ENCODE measurements at places on chromosomes 2 and 18.
A peak's percentile ranks its signal among the peaks of the same experiment; 100 is the strongest.

DNA sequence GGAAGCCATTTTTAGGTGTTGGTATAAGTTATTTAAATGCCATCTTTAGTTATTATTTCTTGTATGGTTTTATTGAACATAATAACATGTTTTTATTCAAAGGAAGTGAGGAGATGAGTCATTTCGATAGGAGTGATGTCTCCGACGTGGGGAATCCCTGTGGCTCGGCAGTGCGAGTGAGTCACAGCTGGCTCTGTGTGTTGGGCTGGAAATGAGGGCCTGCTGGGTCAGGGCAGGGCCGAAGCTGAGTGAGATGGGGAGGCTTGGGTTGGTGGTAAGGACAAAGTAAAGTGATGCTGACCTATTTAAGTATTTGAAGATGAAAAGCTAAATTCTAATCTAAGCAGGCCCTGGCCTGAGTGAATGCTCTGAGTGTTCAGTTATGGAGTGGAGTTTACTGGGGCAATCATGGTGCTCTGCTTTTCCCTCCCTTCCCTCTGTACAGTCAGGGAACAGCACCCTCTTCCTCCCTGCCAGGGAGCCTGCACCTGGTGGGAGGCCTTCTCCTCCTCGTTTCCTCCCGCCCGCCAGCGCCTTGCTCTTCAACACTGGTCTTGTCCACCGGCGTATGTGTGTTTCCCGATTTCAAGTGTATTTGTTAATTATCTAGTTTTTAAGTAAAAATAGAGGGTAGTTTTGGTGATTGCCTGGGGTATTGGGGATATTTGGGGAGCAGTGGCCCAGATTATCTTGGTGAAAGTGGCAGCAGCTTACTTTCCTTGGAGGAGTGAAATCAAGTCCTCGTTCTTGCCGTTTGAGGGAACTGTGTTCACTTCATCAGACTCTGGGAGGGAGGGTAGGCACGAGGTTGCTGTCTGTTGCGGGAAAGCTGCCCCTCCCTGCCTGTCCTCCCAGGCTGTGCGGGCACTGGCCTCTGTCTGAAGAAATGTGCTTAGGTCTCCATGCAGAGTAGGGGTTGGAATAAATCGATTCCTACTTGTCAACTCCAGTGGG, 157.0 kb downstream of the LDLRAD4 start:
- no peak for DNase-seq

GRCh38 chr2:137813176-137813575, 151.1 kb upstream of the HNMT start:
- DNase-seq: no peak

DNA sequence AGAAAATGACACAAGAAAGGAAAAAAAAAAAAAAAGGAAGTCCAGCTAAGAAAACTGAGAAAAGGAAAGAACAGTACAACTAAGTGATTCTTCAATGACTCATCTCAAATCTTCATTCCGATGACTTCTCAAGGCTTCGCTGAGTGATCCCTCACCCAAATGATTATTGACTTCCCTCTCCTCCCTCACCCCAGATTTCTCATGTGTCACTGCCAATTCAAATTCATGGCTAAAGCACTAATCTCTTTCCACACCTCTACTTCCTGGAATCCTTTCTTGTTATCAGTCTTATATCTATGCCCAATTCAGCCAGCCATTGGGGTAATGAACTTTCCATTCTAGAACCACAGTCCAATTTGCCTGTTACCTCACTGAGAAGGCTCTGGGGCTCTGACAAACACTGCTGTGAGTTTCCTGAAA, 7.2 kb upstream of the ABCB11 start:
- peak; percentile 87 for DNase-seq

DNA sequence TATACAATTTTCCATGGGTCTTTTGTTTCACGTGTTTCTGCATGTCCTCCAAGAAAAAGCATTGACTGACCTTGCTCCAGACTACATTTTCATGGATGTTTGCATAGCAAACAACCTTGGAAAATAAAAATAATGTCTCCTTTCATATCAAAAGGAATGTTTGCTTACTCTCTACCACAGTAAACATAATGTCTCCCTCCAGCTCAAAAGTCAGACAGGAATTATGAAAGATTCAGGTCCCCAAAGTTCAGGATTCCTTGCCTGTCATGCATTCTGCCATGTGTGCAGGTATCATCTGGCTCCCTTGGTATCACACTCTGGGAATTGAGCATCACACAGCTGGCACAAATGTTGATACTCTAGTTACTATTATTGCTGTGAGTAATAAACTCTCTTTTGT, 103.1 kb upstream of the ZC3H15 start:
- no peak for DNase-seq

DNA sequence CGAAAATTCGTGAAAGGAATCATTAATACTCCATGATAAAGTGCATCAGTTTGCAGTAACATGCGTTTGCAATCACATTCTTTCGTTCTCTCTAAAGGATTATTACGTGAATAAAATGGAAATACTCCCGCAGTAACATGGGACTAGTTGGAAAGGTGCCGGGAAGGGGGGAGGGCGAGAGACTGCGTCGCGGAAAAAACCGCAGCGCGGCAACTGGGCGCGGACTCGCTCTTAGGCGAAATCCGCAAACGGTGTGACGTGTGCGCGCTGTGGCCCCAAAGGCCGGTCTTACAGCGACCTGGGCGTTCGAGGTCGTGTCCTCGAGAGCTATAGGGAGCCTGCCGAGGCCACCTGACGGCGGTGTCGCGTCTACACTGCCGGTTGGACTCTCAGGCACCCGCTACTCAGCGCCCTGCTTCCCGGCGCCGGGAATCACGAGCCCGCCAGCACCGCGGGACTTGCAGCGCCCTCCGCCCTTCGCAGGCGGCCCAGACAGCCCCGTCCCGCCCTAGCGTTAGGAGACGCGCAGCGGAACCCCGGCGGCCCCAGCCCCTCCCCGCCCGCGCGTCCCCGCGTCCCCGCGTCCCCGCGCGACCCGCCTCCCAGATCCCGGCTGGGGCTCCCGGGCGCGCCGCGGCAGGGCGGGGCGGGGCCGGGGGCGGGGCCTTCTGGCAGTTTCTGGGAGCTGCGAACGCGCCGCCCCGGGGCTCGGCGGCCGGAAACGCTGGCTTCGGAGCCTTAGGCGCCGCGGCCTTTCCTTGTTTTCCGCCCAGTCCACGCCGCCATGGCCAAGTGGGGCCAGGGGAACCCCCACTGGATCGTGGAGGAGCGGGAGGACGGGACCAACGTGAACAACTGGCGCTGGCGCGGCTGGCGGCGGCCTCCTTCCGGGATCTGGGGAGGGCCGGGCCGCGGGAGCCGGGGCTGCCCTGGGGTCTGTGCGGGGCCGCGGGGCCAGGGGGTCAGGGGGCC, 15.1 kb downstream of the C2orf74 start:
- peak; percentile 80 for DNase-seq

DNA sequence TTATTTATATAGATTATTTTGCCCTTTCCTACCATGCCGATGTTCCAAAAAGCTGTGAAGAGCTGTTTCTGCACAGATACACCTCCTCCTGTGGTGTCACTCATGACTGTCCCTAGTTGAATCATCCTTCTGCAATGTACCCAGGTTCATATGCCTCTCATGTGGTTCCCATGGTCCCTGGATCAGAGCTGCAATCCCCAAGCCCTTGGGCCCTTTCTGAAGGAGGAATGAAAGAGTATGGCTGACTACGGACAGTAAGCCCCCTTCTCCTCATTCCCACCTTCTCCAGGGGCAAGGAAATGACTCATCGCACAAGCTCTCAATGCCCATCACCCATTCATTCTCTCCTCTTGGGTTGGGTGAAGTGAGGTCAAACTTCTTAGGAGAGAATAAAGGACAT, 63.9 kb upstream of the ACVR1 start:
- DNase-seq: no peak

GRCh38 chr18:51342815-51343214, 145.3 kb upstream of the MEX3C start:
- no peak for DNase-seq

GRCh38 chr2:62928015-62928414, 122.6 kb upstream of the OTX1 start:
- DNase-seq: no peak

- DNase-seq: no peak
Measured at GRCh38 chr18:76498064-76498463, 3.0 kb upstream of the ZNF516 start.

- DNase-seq: no peak
Measured at GRCh38 chr18:48347756-48348326, 61.3 kb downstream of the ZBTB7C start.

- DNase-seq: no peak
Measured at GRCh38 chr2:176518823-176519222, 249.6 kb downstream of the MTX2 start.

GRCh38 chr18:42045346-42045745, 90.3 kb downstream of the PIK3C3 start:
- DNase-seq: no peak

GRCh38 chr2:235579128-235579527, 85.3 kb downstream of the AGAP1 start:
- no peak for DNase-seq

GRCh38 chr18:24936691-24937090, 415.3 kb downstream of the ZNF521 start:
- no peak for DNase-seq

GRCh38 chr2:172806493-172806892, 70.8 kb downstream of the RAPGEF4 start:
- peak; percentile 42 for DNase-seq

- DNase-seq: no peak
Measured at GRCh38 chr2:100137318-100137717, 5.1 kb downstream of the AFF3 start.

- DNase-seq: no peak
Measured at GRCh38 chr2:168378960-168379669, 77.0 kb upstream of the CERS6 start.

- no peak for DNase-seq
Measured at GRCh38 chr18:74459889-74460288, 2.8 kb upstream of the DIPK1C start.

- DNase-seq: no peak
Measured at GRCh38 chr2:102451968-102452367, 21.1 kb upstream of the SLC9A4 start.

DNA sequence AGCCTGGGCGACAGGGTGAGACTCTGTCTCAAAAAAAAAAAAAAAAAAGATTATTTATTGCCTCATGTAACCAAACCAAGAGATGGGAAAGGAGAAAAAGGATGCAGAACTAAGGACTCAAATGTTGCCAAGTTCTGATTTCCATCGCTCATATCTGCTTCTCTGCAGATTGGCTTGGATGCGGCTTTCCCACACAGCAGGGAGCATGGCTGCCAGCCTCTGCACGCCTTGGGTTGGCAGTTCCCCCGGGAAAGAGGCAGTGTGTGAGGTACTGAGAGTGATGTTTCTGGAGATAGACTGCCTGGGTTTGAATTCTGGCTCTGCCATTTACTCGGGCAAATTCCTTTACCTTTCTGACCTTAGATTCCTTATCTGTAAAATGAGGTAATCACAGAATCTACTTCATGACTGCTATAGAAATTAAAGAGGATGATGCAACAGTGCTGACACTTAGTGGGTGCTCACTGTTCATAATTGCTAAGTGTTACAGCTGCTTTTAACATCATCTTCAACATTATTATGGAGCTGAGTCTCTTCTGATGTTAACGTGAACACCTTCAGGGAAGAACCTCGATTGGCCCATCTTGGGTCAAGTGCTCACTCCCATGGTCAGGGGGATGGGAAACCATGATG, 68.8 kb downstream of the ACAA2 start:
- no peak for DNase-seq

DNA sequence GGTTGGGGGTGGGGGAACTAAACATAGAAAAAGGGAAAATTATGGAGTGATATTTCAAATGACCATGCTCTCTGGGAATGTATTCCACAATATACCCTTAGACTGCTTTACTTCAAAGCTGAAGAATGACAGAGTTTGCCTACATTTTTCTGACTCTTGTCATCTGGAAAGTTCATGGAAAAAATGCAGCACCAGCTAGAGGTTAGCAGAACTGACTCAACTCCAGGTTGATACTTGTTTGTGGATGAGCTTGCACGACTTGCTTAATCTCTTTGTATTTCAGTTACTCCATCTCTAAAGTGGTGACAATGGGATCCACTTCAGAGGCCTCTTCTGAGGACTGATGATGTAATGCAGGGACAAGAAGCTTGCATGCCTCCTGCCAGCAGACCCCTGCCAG, 824.0 kb upstream of the ID2 start:
- no peak for DNase-seq

DNA sequence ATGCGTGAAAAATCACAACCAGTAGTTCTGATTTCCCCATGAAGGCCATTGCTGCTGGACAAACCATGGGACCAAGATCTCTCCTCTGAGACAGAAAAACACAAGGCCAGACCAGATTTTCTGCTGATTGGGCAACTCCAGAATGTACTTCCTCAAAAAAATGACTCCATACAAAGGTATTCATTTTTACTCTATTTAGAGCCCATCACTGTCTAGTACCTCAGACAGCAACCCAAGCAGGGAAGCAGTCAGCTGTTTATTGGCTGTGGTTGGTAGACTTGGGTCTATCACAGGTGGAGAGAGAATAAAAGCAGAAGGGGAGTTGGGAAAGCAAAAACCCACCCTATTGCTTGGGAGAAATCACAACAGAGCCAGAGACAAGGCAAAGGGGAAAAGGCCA, 219.9 kb downstream of the PIK3C3 start:
- DNase-seq: no peak

DNA sequence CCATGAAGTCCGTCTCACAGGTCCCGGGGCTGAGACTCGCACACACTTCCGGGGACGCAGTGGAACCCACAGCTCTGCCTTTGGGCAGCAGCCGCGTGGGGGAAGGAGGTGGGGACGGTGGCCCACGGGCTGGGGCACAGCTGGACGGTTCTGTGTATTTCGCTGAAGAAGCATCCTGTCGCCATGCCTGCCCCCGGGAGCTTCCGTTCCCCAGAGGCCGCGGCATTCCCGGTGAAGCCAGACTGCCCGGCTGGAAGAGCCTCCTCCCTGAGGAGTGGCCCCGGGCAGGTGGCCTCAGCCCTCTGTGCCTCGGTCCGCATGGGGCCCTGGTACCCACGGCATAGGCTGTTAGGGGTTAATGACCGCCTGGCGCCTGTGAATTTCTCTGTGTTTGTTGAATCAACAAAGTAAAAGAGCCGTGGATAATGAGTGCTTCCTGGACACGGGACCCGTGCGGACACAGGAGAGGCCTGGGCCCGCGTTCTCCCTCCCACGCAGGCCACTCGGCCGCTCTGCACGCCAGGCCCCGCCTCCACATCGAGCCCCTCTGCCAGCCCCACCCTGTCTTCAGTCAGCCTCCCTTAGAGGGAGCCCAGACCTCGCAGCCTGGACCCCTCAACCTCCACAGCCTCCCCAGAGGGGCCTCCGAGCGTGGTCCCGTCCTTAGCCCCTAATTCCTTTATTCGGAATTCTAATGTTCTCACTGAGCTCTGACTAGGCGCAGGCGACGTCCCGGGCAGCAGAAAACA, 51.0 kb downstream of the KCNG2 start:
- DNase-seq: no peak

Measured in bone marrow (tissue), 2 donors.